ENCODE measurements at places on chromosomes 3 and 15. TPM values are rescaled to one million over a fixed set of nuclear protein-coding genes. Genes with fewer than 3 reads are reported as not detected.

GRCh38 chr3:108311797-108312196, 15.4 kb downstream of the HHLA2 start:
- peaks cover 5% of the 10 kb centered on the region for H3K4me1 ChIP-seq
- no peak overlapping the region for H3K27ac ChIP-seq
- DNase-seq = no peak

GRCh38 chr15:44909423-44909822, 47.1 kb upstream of the TERB2 start:
- DNase-seq = no peak
- no peak overlapping the region for H3K27ac ChIP-seq
- H3K4me3 ChIP-seq = no peak overlapping the region
- no peaks in the 10 kb centered on the region for H3K27me3 ChIP-seq
- no peaks in the 10 kb centered on the region for H3K36me3 ChIP-seq

GRCh38 chr15:87752250-87752951, 504.1 kb downstream of the NTRK3 start:
- H3K27ac ChIP-seq = no peak overlapping the region
- no peaks in the 10 kb centered on the region for H3K4me1 ChIP-seq
- H3K27me3 ChIP-seq = no peaks in the 10 kb centered on the region
- DNase-seq = no peak
- no peaks in the 10 kb centered on the region for H3K36me3 ChIP-seq

DNA sequence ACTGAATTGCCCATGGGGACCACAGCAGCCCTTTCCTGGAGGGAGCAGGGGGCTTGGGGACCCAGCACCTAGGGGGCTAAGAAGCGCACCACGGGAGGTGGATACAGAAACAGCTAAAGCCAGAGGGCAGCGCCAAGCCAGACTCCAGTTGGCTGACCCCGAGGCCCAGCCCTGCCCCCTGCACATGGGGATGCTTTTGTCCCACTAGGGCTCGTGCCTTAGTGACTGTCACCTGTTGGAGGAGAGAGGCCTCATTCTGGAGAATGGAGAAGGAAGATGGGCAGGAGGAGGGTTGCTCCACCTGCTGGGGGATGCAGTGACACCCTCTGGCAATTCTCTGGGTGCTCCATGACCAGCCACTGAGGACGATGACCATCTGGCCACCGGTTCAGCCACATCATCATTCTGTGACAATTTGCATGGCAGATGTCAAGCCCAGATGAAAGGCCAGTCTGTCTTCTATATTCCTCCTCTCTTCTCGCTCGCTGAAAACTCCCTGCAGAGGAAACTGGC, 167.8 kb upstream of the TLE3 start:
- peaks cover 92% of the 10 kb centered on the region for H3K4me1 ChIP-seq
- H3K27me3 ChIP-seq = no peaks in the 10 kb centered on the region
- H3K27ac ChIP-seq = peak overlapping the region; percentile 46
- DNase-seq = no peak

GRCh38 chr15:63238796-63239195, 38.6 kb upstream of the APH1B start:
- H3K36me3 ChIP-seq = peaks cover 41% of the 10 kb centered on the region
- H3K4me1 ChIP-seq = peaks cover 60% of the 10 kb centered on the region
- no peaks in the 10 kb centered on the region for H3K27me3 ChIP-seq
- DNase-seq = no peak
- H3K27ac ChIP-seq = no peak overlapping the region

DNA sequence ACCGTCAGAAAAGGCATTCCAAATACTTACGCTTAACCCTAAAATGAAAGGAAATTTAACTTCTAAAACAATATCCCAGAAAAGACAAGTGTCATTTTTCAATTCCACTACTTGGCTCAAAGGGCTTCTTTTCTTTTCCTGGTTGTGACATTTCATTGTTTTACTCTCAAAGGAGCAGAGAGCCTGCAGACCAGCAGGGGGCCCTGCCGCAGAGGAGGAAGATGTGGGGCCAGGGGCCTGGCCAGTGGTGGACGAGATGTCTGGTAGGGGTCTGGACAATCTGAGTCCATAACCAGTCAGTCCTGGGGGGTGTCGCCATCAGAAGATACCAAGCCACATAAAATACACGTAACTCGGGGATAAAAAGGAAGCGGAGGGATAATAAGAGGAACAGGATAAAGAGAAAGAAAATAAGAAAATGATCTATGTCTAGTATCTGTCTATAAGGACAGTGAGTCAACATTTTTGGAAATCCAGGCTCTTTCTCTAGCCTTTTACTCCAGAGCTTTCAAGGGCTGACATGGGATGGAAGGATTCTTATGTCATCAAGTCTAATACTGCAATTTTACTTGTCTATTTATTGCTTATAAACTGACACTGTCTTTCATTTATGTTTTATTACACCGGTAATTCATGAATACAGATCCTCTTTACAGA, 54.2 kb upstream of the ARHGEF3 start:
- H3K4me3 ChIP-seq = peak overlapping the region; percentile 16
- H3K4me1 ChIP-seq = peaks cover 3% of the 10 kb centered on the region
- H3K36me3 ChIP-seq = no peaks in the 10 kb centered on the region
- no peaks in the 10 kb centered on the region for H3K27me3 ChIP-seq

DNA sequence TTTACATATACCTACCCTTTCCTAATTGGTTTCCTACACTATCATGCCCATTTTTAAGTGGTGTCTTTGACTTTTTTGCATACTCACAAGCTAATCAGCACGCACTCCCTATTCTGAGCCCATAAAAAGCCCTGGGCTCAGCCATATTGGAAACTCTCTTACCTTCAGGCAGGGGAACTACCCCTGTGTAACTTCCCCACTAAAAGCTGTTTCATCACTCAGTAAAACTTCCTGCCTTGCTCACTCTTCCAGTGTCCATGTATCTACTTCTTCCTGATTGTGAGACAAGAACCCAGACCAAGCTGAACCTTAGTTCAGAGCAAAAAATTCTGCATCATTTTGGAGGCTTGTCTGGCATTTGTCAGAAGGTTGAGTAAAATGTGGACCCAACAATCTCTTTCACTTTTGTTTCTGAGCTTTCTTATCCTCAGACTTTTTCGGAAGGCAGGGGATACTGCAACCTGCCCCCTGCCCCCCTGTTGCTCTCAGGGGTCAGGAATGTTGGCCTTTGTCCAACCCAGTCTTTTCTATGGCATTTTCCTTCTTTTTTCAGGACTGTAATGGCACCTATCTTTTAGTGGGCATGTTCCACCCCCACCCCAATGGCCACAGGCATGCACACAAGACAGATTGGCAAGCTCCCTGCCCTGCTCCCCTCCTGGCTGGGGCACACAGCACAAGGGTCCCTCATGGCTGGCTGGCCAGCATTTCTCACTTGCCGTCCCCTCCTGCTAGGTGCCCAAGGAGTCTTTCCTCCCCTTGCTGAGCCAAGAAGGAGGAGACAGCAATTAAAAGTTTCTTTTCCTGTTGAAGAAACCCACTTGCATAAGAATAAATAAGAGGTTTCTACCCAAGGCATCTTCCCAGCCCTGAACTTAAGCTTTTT, 26.3 kb upstream of the TMEM45A start:
- no peaks in the 10 kb centered on the region for H3K36me3 ChIP-seq
- H3K4me3 ChIP-seq = no peak overlapping the region
- H3K4me1 ChIP-seq = no peaks in the 10 kb centered on the region

- no peak overlapping the region for H3K4me3 ChIP-seq
- peaks cover 16% of the 10 kb centered on the region for H3K4me1 ChIP-seq
- no peaks in the 10 kb centered on the region for H3K27me3 ChIP-seq
- no peaks in the 10 kb centered on the region for H3K36me3 ChIP-seq
- no peak overlapping the region for H3K27ac ChIP-seq
These were observed 60.4 kb downstream of the CCNL1 start for GRCh38 chr3:157099326-157100095.

DNA sequence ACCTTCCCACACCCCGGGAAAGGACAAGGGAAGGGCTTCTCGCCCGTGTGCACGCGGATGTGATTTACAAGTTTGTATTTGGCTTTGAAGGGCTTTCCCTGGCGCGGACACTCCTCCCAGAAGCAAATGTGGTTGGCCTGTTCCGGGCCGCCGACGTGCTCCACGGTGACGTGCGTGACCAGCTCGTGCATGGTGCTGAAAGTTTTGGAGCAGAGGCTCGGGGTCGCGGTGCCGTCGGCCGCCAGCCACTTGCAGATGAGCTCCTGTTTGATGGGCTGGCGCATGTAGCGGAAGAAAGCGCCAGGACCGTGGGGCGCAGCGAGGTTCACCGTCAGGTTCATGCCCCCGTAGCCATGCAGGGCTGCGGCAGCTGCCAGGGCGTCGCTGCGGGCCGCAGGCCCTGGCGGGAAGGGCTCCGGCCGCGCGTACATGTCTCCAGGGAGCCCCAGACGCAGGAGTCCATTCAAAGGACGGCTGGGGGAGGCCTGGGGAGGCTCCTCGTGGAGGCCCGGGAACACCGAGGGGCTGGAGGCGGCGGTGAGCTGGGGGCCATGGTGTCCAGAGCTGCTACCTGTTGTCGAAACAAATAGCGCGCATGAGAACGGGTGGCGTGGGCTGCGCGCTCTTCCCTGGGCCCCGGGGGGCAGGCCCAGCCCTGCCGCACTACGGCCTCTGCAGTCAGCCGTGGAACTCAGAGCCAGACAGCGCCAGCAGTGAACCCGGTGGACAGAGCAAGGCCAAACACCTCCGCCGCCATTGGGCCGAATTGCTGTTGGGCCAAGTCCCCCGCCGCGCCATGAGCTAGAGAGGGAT, 10.2 kb downstream of the ZIC4 start:
- no peaks in the 10 kb centered on the region for H3K4me1 ChIP-seq
- peaks cover 2% of the 10 kb centered on the region for H3K36me3 ChIP-seq
- H3K27ac ChIP-seq = no peak overlapping the region
- H3K27me3 ChIP-seq = peaks cover 57% of the 10 kb centered on the region
- DNase-seq = no peak

The COL8A1 gene
- 0.20 TPM for total RNA-seq

The AGBL1 gene
- not detected for total RNA-seq

The MYH15 gene
- 0.02 TPM for total RNA-seq

The IL17RE gene
- 0.66 TPM for total RNA-seq

The GCSAM gene
- total RNA-seq = 16.0 TPM
